AML-193 (cell line): ENCODE measurements at places on chromosomes 6 and 20.

DNA sequence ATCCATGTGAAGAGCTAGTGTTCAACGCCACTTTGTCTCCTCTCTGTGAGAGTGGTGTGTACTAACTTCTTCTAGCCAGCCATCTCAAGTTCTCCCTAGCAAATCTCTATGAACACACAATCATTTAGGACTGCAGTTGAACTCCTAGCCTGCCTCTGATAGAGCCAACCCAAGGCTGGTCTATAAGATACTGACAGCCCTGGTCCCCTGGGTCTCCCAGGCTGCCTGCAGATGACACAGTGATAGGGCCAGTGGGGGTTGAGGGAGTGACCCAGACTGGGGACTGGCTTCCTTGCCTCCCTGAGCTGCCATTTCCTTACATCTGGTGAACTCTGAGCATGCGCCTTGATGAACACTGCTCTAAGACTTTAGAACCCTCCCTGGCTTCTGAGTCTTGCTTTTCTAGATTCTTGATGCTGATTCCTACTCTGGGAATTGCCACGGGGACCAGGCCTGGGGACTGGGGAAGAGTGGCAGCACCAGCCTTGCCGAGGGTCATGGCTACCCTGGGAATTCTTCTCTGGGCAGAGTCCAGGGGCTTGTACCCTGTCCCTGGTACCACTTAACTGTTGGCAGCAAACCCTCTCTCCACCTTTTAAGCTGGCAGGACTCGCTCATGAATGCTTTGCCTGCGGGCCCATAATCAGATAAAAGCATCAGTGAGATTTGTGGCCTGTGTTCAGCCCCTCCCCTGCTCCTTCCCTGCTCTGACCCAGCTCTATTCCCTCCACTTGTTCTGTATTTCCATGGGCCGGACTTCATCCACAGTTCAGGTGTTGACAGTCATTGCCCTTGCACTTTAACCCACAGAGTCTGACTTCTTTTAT, 130.8 kb upstream of the CHD6 start:
- no peak for DNase-seq

DNA sequence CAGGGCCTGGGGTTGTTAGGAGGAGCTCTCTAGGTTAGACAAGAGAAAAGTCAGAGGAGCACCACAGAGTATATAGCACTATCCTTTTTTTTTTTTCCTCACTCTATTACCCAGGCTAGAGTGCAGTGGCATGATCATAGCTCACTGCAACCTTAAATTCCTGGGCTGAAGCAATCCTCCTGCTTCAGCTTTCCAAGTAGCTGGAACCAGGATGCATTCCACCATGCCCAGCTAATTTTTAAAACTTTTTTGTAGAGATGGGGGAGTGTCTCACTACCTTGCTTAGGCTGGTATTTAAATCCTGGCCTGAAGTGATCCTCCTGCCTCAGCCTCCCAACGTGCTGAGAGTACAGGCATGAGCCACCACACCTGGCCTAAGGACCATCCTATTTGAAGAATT, 19.3 kb upstream of the AKIRIN2 start:
- no peak for DNase-seq

DNA sequence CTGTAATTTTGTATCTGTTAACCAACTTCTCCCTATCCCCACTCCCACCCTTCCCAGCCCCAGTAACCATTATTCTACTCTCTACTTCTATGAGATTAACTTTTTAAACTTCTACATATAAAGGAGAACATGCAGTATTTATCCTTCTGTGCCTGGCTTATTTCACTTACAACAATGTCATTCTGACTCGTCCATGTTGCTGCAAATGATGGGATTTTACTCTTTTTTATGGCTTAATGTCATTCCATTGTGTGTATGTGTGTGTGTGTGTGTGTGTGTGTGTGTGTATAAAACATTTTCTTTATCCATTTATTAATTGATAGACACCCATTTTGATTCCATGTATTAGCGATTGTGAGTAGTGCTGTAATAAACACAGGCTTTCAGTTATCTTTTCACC, 76.1 kb downstream of the COL19A1 start:
- no peak for DNase-seq

DNA sequence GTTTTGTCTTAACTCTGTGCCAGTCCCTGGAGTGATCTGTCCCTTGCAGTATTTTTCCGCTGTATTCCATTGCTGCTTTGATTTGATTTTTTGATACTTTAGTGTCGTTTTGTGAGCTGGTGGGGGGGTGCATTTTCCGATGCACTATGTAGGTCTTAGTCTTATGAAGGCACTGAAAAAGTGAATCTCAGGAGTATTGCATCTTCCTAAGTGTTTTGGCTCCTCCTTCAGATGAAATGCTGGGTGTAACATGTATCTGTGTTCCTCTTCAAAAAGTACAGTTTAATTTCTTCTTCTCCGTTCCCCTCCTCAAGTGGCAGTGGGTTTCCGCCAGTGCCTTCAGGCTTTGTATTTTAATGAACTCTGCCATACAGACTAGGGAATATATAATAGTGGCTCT, 580.7 kb upstream of the GJE1 start:
- DNase-seq, result no peak

DNA sequence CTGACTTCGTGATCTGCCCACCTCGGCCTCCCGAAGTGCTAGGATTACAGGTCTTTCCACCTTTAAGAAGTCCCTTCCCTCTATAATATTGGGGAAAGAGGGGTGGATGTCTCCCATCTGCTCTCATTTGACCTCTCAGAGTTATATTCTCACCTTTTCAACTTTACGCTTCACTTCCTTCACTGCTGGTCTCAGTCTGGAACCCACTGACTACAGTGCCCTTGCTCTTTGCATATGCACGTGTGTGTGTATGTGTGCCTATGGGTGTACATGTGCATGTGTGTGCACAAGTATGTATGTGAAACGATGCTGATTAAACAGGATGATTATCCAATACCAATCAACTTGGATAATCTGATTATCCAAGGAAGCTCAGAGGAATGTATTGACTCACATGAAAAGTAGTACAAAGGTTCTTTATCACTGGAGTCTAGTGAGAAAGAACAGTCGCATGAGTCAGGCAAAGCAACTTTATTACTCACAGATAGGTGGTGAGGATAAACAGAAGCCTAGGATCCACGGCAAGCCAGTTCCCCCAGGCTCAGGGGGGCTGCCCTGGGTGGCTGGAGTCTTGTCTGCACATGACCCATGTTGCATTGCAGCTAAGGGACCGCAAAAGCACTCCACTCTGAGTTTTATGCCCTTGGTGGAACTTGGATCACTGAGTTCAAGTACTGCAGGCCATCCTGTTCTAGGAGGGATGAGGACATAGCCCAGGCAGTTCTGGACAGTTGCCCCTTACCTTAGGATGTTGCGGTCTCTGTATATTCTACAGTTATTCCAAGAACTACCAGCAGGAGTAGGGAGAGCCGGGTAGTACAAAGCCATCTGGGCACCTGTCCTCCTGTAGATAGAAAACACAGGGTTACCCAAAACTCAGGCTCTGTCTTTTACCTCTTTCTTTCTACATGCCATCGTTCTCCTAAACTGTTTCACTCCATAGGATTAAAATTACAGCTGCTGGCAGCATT, 50.9 kb downstream of the SNRNP48 start:
- DNase-seq, result no peak

- DNase-seq, result no peak
These were observed 151.2 kb downstream of the EDN3 start for GRCh38 chr20:59451641-59452040.

DNA sequence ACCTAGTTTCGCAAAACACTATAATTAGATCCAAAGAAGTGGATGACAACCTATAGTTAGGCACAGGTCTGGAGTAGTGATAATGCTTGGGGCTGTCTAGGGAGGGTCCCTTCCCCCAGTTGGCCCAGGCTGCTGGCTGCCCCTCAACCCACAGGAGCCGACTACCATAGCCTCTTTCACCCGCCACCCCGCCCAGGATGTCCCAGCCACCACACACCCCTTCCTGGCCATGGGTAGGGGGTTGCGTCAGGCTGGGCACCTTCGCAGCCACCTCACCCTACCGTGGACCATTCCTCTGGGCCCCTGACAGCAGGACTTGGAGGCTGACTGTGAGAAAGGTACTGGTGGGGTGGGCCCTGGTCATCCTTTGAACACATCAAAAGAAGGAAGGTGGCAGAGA, 8.5 kb downstream of the TFEB start:
- DNase-seq, result no peak

- no peak for DNase-seq
These were observed 222.4 kb downstream of the TSHZ2 start for GRCh38 chr20:53194306-53195290.
